NCI-H1105 (cell line): ENCODE measurements at places on chromosomes 7 and 10.

GRCh38 chr10:129280908-129281586 is 186.0 kb upstream of the MGMT start:
- DNase-seq: no peak

DNA sequence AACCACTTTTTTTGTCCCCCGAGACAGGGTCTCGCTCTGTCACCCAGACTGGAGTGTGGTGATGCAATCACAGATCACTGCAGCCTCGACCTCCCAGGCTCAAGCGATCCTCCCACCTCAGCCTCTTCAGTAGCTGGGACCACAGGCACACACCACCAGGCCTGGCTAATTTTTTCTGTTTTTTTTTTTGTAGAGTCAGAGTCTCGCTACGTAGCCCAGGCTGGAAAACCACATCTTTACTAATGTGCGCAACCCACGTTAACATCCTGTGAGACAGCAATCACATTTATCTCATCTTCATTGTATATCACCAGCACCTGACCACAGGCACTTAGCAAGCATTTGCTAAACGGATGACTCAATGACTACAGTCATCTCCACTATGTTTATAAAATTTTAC is 77.8 kb upstream of the ATP6V0A4 start:
- no peak for DNase-seq

DNA sequence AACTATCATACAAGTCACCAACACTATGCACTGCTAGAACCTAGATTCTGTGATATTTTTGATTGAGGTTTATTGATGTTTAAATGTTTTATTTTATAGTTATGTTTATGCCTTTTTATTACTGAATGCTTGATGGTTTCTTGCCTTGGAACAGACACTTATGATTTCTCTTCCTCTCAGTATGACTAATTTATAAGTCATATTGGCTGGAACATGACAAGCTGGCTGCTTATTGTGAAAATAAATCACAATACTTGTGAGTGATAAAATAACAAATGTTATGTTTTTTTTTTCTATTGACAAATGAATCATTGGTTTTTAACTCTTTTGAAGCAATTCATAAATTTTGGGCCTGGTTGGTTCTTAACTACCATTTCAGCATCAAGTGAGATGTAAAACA is 142.0 kb upstream of the MALRD1 start:
- DNase-seq: no peak

GRCh38 chr7:6277476-6277875 is 5.1 kb upstream of the CYTH3 start:
- DNase-seq: no peak

DNA sequence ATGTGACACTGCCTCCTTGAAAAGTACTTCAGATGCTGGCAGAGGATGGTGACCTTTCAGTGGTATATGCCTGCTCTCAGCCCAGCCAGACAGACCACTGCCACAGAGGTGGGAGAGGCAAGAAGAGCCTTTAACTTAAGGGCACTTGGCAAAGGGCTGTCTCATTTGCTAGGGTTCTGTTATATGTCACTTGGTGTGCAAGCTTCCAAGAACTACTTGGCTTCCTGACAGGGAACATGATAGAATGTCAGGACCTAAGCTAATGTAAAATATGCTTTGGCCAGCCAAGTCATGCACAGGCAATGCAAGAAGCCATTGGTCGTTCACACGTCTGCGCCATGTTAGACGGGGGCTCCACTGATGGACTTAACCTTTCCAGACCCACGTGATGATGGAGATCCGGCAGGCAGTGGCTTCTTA is 54.7 kb downstream of the RBM20 start:
- no peak for DNase-seq

GRCh38 chr7:39461263-39461820 is 104.9 kb upstream of the YAE1 start:
- no peak for DNase-seq

- DNase-seq: no peak
These were observed 683.8 kb upstream of the ANKRD30A start for GRCh38 chr10:36441557-36441956.

DNA sequence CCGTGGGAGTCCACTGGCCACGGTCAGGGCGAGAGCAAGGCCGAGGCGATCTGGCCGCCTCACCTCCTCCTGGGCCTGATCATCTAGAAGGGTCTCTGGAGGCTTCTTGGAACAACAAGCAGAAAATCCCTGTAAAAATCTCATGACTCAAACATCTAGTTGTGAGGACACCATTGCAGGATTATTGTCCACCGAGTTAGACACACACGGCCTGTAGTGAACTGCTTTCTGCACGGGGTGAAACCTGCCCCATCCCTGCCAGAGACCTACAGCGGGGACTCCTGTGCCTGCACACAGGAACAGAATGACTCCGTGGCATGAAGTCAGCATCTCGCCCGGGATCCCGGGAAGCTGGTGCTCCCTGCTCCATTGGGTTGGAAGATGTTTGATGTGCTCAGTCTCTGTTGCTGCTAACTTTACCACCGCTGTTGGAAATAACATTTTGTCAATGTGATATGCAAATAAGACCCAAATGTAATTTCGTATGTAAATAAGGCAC is 267.0 kb upstream of the TCERG1L start:
- no peak for DNase-seq

DNA sequence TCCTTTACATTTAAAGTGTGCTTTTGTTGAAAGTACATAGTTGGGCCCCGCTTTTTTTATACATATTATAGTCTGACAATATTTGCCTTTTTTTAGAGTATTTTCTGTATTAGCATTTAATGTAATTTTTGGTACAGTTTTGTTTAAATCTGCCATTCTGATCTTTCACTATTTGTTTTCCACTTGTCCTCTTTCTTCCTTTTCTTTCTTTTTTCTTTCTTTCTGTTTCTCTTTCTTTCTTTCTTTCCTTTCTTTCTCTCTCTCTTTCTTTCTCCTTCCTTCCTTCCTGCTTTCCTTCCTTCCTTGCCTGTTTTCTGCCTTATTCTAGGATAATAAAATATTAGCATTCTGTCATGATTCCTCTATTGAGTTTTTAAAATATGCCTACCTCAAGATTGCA is 9.5 kb downstream of the LIPK start:
- DNase-seq: no peak

- DNase-seq: no peak
These were observed 275.2 kb upstream of the MGMT start for GRCh38 chr10:129191797-129192196.

DNA sequence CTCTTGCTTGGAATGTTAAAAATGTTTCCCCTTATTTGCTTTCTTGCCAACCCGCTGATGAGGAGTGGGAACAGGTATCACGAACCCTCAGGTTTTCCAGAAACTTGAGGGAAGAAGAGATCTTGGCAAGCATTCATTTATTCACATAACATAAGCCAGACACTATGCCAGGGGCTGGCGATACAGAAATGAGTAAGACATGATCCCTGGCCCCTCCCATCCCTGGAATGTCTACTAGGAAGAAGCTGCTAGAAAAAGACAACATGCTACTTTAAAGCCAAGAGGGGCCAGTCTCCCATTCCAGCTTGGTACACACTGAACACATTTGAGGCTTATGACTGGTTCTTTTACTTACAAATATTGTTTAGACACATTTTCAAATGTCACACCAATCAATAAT is 26.4 kb downstream of the SLC35B4 start:
- no peak for DNase-seq

GRCh38 chr10:17081431-17081830 is 48.2 kb downstream of the CUBN start:
- no peak for DNase-seq

DNA sequence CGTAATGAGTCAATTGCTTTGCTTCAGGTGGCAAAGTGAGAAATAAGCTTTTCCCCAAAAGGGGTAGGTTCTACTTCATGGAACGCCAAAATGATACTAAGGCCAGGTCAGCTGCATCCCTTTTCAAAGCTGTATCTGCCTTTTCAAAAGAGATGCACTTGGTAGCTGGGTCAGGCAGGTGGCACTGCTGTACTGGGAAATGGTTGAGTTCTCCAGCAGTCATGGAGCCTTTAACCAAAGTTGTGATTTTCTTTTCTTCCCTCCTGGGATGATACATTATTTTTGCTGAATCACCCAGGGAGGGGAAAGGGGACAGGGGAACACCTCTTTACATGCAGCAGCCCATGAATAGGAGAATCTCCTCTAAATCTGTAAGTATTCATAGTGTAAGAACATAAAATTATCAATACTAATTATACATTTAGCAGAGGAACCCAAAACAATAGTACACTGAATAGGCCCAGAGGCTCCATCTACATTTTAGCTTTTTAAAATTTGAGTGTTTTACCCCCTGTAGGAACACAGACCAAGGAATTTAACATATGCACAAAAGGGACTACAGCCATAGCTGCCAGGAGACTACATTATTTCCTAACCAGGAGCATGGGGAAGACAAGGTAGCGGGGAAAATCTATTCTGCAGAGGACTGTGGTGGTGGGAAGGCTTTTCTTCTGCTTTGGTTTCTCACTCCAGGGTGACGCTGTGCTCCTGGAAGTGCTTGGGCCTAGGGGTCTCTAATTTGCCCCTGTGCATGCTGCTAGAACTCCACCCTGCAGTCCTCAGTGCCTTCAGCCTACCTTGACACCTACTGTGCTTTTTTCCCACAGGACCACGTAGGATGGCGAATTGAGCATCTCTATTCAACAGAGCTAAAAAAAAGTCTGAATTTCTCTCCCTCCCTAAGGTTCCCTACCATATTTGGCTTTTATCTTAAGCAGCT is 6.4 kb upstream of the GPR22 start:
- DNase-seq: peak; percentile 17

DNA sequence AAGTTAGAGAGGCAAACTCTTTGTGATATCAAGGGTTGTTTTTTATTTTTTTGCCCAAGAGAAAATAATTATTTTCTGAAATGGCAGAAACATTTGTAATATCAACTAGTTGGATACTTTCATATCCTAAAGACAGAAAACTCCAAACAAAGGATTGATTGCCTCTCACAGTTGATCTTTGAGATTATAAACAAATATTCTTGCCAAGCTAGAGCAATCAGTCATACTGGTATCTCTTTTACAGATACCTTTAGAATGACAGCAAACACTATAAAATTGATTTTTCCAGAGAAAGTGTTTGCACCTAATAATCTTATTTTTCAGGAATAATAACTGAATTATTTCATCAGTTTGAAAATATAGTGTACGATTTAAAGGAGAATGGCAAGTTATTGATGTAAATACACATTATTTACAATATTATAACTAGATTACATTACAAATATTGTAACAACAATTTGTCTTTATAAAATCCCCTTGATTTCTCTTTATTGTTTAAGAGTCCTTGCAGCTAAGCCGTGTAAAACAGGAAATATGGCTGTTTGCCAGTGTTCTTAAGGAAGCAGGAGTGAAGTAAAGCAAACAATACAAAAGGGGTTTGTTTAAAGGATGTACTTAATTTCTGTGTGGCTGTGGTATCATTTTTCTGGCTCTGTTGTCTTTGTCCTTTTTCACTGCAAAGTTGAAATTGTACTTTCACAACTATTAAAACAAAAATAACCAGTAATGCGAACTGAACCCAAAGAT is 58.4 kb downstream of the MAPK8 start:
- peak; percentile 19 for DNase-seq

DNA sequence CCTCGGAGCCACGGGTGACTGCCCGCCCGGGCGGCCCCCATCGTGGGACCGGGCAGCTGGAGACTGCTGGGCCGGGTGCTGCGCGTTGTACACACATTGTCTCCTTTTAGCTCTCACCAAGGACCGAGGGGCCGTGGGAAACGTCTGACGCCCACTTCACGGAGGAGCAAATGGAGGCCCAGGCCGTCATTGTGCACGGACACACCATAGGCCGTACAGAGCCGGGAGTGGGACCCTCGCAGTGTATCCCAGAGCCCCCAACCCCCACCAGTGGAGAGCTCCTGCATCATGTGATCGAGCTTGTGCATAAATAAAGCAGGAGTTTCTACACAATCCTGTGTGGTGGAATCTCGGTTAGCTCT is 722 bp downstream of the DENND10 start:
- no peak for DNase-seq

- no peak for DNase-seq
These were observed 176.3 kb downstream of the GRID1 start for GRCh38 chr10:86190291-86190690.

DNA sequence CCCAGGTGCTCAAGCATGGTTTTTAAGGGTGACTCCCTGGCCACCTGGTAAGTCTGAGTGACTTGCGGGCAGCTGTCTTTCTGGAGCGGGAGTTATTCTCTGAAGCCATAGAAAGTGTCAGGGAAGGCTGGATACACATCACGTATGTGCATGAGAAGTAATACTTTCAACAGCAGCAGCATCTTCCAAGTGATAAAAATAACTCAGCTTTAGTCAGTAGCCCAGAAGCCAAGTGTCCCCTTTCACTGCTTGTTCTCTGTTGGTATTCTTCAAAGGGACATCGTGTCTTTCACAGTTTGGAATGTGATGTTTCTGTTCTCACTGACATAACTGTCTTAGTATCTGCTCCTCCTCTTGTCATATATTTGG is 97.6 kb downstream of the KIAA1217 start:
- no peak for DNase-seq

GRCh38 chr10:21791276-21791675 is 212.3 kb downstream of the DNAJC1 start:
- DNase-seq: no peak

DNA sequence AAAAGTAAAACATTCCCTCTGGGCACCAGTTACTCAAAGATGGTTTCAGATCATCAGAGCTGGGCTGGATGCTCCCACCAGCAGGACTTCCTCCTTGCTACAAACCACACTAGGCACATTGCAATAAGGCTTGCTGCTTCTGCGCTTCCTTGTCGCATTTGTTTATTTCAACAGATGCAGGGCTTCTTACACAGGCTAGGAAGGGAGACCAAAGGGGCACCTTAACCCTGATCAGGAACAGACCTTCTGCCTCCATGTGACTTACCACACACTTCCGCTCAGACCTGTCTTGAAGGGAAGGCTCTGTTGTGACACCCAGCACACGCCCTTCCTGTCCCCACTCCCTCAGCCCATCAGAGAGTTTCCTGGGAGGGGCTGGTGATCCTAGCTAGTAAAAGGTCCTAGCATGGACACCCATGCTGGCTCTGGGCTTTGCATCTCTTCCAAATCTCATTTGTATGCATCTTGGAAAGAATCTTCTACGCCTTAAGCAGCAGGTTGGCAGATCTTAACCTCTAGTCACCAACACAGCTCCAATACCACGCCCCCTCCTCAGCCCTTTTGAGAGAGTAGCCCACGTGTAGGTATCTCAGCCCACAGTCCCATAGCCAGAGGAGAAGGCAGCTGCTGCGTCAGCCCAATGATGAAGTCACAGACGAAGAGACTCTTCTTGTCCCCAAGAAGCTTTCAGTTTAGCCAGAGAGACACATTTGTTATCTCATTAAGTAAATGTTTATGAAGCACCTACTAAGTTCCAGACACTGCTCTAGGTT is 47.1 kb upstream of the SVIL start:
- no peak for DNase-seq

GRCh38 chr7:40595129-40595528 is 460.3 kb downstream of the SUGCT start:
- DNase-seq: no peak
